Sigmoid colon (tissue), 7 donors: ENCODE measurements at places on chromosomes 5 and 9.

- H3K4me1 ChIP-seq, result no peaks in the 10 kb centered on the region
- DNase-seq, result no peak
- no peak overlapping the region for H3K27ac ChIP-seq
- no peaks in the 10 kb centered on the region for H3K27me3 ChIP-seq
- H3K4me3 ChIP-seq, result no peak overlapping the region
- H3K36me3 ChIP-seq, result no peaks in the 10 kb centered on the region
Measured at GRCh38 chr5:32042551-32042961, 131.6 kb downstream of the GOLPH3 start.

- no peaks in the 10 kb centered on the region for H3K4me1 ChIP-seq
- no peaks in the 10 kb centered on the region for H3K36me3 ChIP-seq
- H3K27me3 ChIP-seq, result no peaks in the 10 kb centered on the region
- no peak overlapping the region for H3K27ac ChIP-seq
- no peak overlapping the region for H3K4me3 ChIP-seq
- DNase-seq, result no peak
Measured at GRCh38 chr5:163473635-163474243, 13.3 kb downstream of the HMMR start.

DNA sequence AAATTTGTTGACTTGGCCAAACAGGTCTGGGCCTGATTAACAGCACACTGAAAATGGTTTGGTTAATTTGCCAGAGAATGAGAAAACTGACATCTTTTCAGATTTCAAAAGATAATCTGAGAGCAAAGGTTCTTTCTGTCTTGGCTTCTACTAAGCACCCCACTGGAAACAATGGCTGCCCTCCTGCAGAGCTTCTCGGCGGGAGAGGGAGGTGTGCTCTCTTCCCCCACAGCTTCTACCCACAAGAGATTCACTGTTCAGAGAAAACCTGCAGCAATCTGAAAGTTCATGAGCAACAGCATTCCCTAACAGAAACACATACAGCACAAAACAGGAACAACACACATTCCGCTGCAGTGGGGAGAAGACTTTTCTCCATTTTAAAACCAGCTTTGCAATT lies 3.0 kb downstream of the DNAH5 start:
- H3K4me3 ChIP-seq, result no peak overlapping the region
- H3K27me3 ChIP-seq, result no peaks in the 10 kb centered on the region
- no peaks in the 10 kb centered on the region for H3K4me1 ChIP-seq
- H3K36me3 ChIP-seq, result no peaks in the 10 kb centered on the region

DNA sequence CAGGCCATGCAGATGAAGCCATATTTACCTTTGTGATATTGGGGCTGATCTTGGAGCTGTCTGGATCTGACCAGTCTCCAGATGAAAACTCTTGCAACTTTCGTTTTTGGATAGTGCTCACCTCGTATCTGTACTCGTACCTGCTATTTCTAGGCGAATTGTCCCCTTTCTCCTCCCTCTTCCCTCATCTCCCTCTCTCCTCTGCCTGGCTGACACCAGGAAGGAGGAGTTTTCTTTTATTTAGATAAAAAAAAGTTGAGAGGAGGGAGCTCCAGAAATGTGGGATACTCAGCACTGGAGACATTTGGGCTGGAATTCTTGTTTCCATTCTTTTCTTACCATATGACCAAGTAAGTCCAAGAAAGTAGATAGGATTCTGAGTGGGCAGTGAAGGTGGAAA lies 54.6 kb upstream of the ABL1 start:
- no peak for DNase-seq
- H3K4me1 ChIP-seq, result peaks cover 72% of the 10 kb centered on the region
- H3K36me3 ChIP-seq, result no peaks in the 10 kb centered on the region
- no peaks in the 10 kb centered on the region for H3K27me3 ChIP-seq

- no peak for DNase-seq
- no peaks in the 10 kb centered on the region for H3K36me3 ChIP-seq
- no peak overlapping the region for H3K4me3 ChIP-seq
Measured at GRCh38 chr9:122991370-122991830, 42.1 kb upstream of the GPR21 start.

DNA sequence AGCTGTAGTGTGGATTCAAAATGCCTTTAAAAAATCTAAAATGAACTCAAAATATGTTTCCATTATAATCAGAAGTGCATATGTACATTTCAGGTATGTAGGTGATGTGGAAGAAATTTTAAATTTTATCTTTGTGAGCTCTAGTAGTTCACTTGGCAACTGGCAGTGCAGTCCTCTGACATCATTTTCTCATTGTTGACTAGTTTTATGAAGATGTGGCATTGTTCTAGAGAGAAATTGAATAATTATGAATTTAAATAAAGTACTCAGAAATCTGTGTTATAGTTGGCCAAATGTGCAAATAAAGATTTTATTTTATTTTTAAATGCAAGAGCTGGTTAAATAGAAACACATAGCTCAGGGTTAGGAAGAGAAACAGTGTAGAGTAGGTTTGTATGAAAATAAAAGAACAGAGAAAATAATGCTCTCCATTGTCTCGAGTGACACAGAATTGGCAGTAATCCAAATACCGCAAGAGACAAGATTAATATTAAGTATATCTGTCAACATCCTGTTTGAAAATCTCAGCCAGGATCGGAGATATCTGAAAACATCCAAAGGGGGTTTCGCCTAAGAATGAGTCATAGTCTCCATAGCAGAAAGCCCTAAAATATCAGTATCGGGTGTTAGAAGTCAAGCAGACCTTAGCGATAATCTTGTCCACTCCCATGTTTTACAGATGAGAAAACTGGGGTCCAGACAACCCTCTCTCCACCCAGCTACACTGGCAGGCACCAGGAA lies 189.4 kb downstream of the CCDC192 start:
- H3K4me1 ChIP-seq, result peaks cover 8% of the 10 kb centered on the region
- H3K27me3 ChIP-seq, result no peaks in the 10 kb centered on the region
- no peaks in the 10 kb centered on the region for H3K36me3 ChIP-seq
- DNase-seq, result no peak
- H3K27ac ChIP-seq, result no peak overlapping the region

- no peak for DNase-seq
- no peak overlapping the region for H3K27ac ChIP-seq
- no peaks in the 10 kb centered on the region for H3K27me3 ChIP-seq
- H3K4me3 ChIP-seq, result no peak overlapping the region
Measured at GRCh38 chr5:43104057-43104456, 16.7 kb upstream of the ZNF131 start.

DNA sequence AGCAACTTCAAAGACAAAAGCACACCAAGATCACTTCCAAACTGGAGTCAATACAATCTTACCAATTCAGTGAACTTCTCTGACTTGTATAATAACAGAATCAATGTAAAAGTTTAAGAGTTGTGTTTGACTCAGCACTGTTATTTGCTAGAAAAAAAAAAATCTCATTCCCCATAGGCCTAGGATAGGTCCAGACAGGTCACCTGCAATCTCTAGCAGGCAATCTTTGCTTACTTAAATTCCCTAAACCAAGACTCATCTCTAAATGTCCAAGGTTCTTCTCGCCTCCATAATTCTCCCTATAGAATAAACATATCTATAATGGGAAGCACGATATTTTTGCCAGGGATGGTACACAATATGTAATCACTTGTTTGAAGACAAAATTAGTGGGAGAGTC lies 2.5 kb downstream of the FAM169A start:
- no peak overlapping the region for H3K4me3 ChIP-seq
- DNase-seq, result no peak
- H3K36me3 ChIP-seq, result no peaks in the 10 kb centered on the region

GRCh38 chr5:129904667-129905472 lies 605 bp downstream of the CHSY3 start:
- peak overlapping the region; percentile 68 for H3K4me3 ChIP-seq
- peak overlapping the region; percentile 81 for H3K27ac ChIP-seq
- no peaks in the 10 kb centered on the region for H3K36me3 ChIP-seq
- peaks cover 23% of the 10 kb centered on the region for H3K27me3 ChIP-seq
- DNase-seq, result peak; percentile 64

GRCh38 chr9:72983512-72984225 lies 30.8 kb upstream of the ALDH1A1 start:
- H3K27ac ChIP-seq, result peak overlapping the region; percentile 67
- H3K27me3 ChIP-seq, result no peaks in the 10 kb centered on the region
- H3K4me1 ChIP-seq, result no peaks in the 10 kb centered on the region
- DNase-seq, result no peak
- H3K36me3 ChIP-seq, result no peaks in the 10 kb centered on the region

GRCh38 chr5:159178978-159179377 lies 30.4 kb downstream of the RNF145 start:
- no peak overlapping the region for H3K4me3 ChIP-seq
- peaks cover 64% of the 10 kb centered on the region for H3K4me1 ChIP-seq
- peaks cover 6% of the 10 kb centered on the region for H3K36me3 ChIP-seq

- H3K27me3 ChIP-seq, result no peaks in the 10 kb centered on the region
- no peaks in the 10 kb centered on the region for H3K36me3 ChIP-seq
- H3K4me1 ChIP-seq, result no peaks in the 10 kb centered on the region
- DNase-seq, result no peak
Measured at GRCh38 chr9:80873861-80874260, 815.5 kb downstream of the TLE1 start.

- H3K27ac ChIP-seq, result no peak overlapping the region
- H3K36me3 ChIP-seq, result peaks cover 14% of the 10 kb centered on the region
- H3K27me3 ChIP-seq, result no peaks in the 10 kb centered on the region
- DNase-seq, result no peak
Measured at GRCh38 chr9:131873335-131873734, 133.5 kb upstream of the RAPGEF1 start.

DNA sequence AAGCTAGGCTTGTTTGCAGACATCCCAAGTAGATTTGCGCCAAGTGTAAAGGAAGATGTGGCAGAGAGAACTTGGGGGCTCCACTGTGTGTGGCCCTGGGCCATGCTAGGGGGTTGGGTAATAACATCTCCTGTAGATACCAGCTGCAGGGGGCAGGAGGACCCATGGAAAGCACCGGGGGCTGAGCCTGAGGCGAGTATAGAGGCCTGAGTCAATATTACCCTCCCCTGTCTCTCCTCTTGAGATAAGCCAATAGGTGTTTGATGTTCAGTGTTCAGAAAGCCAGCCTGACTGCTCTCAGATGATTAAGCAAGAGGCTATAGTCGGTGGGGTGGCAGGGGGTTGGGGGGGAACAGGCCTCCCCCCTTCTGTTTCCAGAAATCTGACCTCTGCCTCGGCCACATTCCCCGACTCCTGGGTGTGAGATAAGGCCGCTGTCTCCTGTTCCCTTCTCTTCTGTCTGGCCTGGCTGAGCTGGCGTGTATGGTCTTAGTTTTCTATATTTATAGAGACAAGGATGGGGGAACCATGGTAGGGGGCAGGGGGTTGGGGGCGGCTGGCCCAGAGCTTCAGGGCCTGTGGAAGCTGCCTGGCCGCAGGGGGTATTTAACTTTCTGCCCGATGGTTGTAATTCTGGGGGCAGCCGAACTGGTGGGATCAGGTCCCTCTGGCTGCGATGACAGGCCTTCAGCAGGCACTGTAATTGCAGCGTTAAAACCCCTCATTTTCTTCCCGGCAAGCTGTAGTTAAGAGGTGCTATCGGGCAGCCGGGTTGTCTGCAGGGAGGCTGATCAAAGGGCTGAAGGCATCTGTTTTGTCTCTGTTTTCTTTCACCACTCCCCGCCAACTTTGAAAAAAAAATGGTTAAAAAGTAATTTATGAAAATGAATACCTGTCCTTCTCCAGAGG lies 292.0 kb downstream of the NSG2 start:
- no peak overlapping the region for H3K27ac ChIP-seq
- peaks cover 7% of the 10 kb centered on the region for H3K27me3 ChIP-seq
- H3K4me1 ChIP-seq, result no peaks in the 10 kb centered on the region
- DNase-seq, result no peak
- H3K4me3 ChIP-seq, result no peak overlapping the region

DNA sequence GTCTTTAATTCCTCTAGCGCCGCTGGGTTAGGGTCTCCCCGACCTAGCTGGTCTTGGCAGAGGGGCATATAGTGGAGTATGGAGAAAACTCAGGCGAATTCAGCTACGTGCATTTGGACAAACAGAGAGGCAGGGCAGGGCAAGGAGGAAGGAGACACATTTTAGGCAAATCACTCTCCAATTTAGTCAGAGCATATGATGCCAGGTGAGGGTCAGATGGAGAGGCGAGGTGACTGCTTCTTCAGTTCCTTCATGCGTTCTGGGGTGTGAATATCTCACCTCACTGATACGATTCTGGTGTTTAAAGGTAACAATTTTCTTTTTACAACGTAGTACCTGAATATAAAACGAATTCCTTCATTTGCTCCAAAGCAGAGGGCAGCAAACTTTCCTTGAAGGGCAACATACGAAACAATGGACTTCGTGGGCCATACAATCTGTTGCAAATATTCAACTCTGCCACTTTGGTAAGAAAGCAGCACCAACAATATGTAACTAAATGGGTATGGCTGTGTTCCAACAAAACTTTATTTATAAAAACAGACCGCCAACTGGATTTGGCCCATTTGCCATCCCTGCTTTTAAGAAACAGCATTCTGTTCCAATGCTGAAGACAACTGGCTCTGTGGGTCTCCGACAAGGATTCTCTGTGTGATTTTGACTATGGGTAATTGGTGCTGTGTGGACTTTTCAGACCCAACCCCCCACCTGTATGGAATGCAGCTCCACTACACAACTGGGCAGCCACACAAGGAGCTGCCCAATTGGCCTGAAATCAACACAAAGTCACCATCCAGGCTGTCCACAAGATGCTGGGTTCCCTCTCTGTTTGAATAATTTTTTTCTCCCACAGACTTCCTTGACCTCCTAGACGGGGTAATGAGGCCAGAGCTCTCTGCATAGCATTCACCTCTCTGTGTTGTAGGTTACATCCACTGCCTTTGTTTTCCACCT lies 53.8 kb downstream of the RAPGEF1 start:
- H3K27ac ChIP-seq, result no peak overlapping the region
- H3K4me3 ChIP-seq, result no peak overlapping the region
- H3K36me3 ChIP-seq, result no peaks in the 10 kb centered on the region

DNA sequence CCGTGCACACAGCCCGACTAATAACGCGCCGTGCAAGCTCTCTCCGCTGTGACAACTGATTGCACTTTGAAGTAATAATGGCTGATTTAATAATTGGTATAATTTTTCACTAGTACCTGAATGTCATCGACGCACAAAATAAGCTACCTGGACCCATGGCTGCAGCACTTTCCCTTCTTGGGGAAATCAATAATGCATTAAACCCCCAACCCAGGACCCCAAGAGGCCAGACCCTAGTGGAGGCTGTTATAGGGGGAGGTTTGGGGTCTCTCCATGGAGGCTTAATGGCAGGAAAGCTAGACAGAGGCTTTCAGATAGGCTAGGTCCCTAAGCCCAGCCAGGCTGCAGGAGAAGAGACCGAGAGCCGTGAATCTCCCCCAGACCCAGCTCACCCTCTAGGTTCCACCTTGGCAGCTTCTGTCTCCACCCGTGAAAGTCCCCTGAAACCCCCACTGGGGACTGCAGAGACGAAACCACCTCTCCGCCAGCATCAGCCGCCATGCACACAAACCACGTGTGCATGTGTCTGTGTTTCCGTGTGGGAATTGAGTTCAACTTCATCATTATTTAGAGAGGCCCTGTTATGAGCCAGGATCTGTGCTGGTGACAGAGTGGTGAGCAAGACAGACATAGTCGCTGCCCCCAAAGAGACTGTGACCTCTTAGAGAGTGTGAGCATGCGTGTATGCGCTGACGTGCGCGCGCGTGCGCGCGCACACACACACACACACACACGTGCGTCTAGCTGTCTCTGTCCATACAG lies 168.6 kb upstream of the MVB12B start:
- no peak overlapping the region for H3K4me3 ChIP-seq
- no peak overlapping the region for H3K27ac ChIP-seq
- DNase-seq, result no peak
- H3K36me3 ChIP-seq, result no peaks in the 10 kb centered on the region
